Neural progenitor cell (in vitro differentiated cells): ENCODE measurements at places on chromosomes 5 and 9. TPM values are rescaled to one million over a fixed set of nuclear protein-coding genes. Genes with fewer than 3 reads are reported as not detected.

GRCh38 chr5:73263001-73263710, 90.2 kb downstream of the TMEM174 start:
- no peak for DNase-seq

DNA sequence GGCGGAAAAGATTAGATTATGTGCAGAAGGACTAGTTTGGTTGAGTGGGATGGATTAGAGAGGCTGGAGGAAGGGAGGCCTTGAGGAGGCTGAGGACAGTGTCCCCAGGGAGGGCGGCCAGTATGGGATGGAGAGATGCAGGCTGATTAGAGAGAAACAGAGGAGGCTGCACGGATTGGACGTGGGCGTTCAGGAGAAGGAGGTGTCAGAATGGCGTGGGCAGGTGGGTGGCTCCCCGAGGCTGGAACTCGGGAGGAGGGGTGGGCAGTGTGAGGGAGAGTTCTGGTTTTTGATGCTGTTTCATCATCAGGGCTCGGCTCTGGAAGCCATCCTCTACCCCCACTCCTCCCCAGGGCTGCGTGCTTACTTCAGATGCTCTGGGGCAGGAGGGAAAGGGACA, 13.0 kb downstream of the CDHR2 start:
- no peak for DNase-seq

DNA sequence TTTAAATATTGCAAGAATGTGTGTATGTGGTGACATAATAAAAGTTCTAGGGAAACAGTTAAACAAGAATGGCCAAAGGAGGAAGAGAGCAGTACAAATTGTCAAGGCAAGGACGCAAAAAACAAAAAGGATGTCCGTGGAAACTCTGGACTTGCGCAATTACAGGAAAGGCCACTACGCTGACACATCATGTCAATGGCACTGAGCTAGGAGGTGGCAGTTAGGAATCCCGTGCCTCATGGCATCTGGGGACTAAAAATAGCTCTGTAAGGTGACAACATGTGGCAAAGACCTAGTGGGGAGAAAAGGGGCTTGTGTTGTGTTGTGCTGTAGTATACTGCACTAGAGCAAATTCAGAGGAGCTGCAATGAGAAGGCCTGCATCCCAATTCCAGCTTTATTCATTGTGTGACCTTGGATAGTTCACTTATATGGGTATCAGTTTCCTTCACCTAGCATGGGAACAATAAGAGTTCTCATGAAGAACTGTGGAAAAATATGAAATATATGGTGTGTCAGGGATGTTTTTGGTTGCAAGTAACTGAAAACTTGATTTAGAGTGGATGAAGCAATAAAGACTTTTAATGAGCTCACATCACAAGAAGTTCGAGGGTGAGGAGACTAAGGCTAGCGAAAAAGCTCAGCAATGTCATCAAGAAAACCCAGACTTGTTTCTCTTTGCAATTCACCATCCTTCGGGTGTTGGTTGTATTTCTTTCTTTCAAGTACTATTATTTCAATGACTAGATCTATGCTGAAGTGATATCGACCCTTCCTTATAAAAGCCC, 124.1 kb upstream of the STC2 start:
- DNase-seq = no peak

The ARL14EPL gene
- not detected in 2 replicates for total RNA-seq

- no peak for DNase-seq
Observed at GRCh38 chr9:37215381-37215780, 95.0 kb downstream of the ZCCHC7 start.

DNA sequence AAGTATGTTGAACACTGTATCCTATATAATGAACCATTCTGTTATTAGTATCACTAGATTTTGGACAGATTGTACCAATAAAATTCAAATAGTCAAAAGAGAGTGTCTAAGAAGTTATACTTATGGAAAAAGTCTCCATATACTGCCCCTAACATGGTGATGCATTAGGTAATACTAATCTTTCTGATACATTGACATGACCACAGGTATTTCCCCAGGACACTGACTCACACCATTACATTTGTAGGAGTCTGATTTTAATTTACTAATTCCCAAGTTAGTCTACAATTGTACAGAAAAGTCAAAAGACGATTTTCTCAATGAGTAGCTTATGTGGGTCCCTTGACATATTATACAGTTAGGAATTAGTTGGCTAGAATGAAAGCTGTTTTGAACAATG, 593.8 kb downstream of the ISL1 start:
- no peak for DNase-seq

The AGXT2 gene
- not detected in 2 replicates for total RNA-seq

GRCh38 chr5:170418736-170419135, 29.6 kb upstream of the KCNMB1 start:
- DNase-seq = no peak

DNA sequence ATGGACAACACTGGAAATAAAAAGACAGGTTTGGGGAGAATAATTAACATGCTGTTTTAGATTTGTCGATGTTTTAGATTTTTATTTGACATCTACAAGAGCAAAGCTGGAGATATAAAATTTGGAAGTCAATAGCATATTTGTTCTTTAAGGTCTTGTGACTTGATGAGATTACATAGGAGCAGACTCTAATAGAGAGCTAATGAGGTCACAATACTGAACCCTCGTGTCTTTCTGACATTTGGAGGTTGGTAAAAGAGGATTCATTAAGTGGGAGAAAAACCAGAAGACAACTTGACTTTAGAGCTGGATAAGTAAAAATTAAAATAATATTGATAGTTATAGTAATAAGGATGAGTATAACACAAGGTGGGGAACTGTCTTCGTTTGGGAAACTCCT, 322.7 kb upstream of the SEMA6A start:
- no peak for DNase-seq

GRCh38 chr9:120891884-120892747, 15.1 kb upstream of the PHF19 start:
- no peak for DNase-seq

GRCh38 chr9:26863074-26863473, 29.5 kb downstream of the CAAP1 start:
- peak; percentile 7 for DNase-seq
